Colonic mucosa (tissue), 4 donors: ENCODE measurements at places on chromosomes 16 and 17.

DNA sequence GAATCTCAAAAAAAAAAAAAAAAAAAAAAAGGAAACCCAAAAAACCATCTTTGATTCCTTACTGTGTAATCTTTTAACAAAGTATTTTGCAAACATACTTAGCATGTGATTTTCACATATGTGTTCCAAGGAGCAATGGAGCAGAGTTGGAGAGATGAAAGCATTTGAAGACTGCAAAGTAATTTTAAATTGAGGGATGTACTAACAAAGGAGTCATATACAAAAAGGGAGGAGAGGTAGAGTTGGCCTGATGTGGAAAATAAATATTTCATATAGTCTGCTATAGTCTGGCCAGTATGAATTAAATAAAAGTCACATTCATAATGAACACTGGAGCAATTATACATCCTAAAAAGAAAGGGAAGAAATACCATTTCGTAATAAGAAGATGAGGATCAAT lies 265.8 kb upstream of the TBX2 start:
- H3K27me3 ChIP-seq = no peaks in the 10 kb centered on the region
- H3K4me1 ChIP-seq = no peaks in the 10 kb centered on the region
- H3K27ac ChIP-seq = no peak overlapping the region

DNA sequence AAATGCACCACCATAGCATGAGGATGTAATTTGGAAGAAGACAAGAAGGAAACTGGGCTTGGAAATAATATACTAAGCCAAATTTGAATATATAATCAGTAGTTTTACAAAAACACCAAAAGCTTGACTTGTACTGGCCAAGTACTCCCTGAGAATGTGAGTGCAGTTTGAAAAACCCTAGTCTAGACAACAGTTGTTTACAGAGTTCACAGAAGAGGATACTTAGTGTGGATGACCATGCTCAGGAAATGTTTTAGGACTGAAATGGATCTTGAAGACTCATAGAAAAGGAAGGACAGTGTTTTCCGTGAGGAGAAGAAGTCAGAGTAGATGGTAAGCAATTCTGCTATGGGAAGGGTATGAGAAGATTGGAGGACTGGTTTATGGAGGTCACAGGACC lies 1.9 kb upstream of the CDYL2 start:
- no peaks in the 10 kb centered on the region for H3K27me3 ChIP-seq
- H3K4me1 ChIP-seq = no peaks in the 10 kb centered on the region
- H3K27ac ChIP-seq = no peak overlapping the region
- H3K4me3 ChIP-seq = no peak overlapping the region
- H3K36me3 ChIP-seq = no peaks in the 10 kb centered on the region

DNA sequence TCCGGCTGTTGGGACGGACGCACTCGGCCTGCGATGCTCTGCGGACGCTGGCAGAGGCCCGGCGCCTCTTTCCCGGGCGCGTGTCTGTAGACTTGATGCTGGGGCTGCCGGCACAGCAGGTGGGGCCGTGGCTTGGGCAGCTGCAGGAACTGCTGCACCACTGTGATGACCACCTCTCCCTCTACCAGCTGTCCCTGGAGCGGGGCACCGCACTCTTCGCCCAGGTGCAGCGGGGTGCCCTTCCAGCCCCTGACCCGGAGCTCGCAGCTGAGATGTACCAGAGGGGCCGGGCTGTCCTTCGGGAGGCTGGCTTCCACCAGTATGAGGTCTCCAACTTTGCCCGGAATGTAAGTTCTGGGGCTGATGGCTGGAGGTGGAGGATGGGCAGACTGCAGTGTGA lies 3.5 kb downstream of the RSAD1 start:
- no peak for DNase-seq
- H3K27me3 ChIP-seq = no peaks in the 10 kb centered on the region
- no peak overlapping the region for H3K4me3 ChIP-seq
- H3K27ac ChIP-seq = no peak overlapping the region

DNA sequence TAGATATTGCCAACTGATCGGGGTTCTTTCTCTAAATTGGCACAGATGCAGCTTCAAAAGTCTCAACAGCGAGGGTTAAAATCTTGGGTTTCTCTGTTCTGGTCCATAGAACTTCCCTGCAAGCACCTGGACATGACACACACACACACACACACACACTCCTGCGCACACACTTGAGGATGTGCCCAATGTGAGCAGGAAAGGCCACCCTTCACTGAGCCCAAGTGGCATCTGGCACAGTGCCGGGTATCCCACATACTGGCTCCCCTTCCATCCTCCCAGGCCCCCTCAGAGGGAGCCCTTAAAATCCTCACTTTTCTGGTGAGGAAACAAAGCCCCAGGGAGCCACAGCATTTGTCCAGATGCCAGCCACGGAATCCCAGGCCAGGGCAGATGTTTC lies 55.5 kb downstream of the ZNF423 start:
- no peaks in the 10 kb centered on the region for H3K36me3 ChIP-seq
- H3K27ac ChIP-seq = no peak overlapping the region
- no peaks in the 10 kb centered on the region for H3K4me1 ChIP-seq

DNA sequence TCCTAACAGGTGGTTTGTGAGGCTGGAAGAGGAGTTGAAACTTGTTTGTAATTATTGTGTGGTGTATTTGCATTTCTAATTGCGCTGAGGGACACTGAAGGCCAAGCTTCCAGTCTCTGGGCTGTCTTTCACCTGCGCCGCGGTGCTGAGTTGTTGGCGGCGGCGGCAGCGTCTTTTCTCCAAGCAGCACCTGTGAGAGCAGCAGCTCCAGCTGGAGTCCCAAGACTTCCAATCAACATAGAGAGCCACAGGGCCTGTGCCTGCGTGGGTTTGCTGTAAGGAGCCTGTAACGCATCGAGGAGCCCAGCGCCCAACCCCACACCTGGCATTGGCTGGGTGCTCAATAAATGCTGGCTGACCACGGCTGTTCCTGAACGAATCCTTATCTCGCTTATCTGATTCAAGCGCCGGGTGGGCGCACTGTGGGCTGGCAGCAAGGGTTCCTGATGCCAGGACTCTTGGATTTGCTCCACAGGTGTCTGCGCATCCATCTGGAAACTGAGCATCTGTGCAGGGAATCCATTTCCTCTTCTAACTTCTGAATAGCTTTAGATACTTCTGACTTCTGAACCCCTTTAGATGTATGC lies 138.1 kb downstream of the ASIC2 start:
- H3K36me3 ChIP-seq = no peaks in the 10 kb centered on the region
- no peak overlapping the region for H3K27ac ChIP-seq
- no peaks in the 10 kb centered on the region for H3K4me1 ChIP-seq
- no peaks in the 10 kb centered on the region for H3K27me3 ChIP-seq

DNA sequence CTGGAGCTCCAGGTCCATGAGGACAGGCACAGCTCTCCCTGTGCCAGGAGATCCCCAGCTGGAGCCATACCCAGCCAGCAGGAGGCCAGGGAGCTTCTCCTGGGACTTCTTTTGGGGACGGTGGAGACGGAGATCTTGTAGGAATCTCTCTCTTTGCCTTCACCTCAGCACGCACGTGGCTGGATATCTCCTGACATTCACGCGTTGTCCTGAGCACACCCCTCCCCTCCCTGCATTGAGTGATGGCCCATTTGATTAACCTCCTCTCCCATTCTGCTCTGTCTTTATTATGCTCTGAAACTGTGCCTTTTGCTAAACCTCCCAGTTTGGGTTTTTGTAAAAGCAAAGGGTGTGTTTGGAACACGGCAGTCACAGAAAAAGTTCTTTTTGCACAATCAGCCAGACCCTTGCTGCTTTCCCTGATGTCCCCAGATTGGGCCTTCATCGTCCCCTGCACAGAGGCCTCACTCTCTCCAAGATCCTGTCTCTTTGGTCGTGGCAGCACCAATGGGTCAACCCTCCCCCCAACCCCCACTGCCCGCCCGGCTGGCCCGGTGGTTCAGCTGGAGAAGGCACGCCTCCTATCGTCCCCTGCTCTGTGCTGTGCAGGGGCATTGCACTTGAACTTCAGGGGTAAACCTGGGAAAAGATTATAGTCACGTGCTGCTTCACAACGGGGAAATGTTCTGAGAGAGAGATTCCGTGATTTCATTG lies 32.5 kb upstream of the LGALS9 start:
- H3K27ac ChIP-seq = no peak overlapping the region
- no peaks in the 10 kb centered on the region for H3K4me1 ChIP-seq
- DNase-seq = no peak
- H3K27me3 ChIP-seq = no peaks in the 10 kb centered on the region

DNA sequence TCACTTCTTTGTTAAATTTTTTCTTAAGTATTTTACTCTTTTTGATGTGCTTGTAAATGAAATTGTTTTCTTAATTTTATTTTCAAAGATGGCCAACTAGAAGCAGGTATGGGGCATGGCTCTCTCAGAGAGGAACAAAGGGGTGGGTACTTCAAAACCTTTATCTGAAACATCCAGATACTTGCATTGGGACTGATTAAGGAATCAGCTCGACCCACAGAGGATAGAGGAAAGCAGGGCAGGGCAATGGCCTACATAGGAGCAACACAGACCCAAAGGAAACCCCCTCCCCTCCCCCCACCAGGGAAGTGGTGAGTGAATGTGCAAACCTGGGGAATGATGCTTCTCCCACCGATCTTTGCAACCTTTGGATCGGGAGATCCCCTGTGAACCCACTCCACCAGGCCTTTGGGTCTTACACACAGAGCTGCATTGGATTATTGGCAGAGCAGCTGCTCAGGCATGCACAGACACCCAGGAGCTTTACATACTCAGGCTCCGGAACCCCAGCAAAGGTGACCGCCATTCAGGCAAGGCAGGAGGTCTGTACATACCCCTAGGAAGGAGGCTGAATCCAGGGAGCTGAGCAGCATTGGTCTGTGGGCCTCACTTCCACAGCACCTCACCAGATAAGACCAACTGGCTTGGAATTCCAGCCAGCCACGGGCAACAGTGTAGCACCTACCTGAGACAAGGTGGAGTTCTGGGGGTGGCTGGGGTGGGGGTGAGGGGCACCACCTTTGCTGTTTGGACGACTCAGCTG lies 3.0 kb upstream of the CCR7 start:
- no peak for DNase-seq
- no peak overlapping the region for H3K27ac ChIP-seq
- H3K36me3 ChIP-seq = no peaks in the 10 kb centered on the region
- H3K27me3 ChIP-seq = no peaks in the 10 kb centered on the region

- H3K4me3 ChIP-seq = no peak overlapping the region
- H3K27ac ChIP-seq = no peak overlapping the region
- H3K27me3 ChIP-seq = no peaks in the 10 kb centered on the region
- no peak for DNase-seq
- H3K36me3 ChIP-seq = peaks cover 6% of the 10 kb centered on the region
- H3K4me1 ChIP-seq = no peaks in the 10 kb centered on the region
These were observed 47.0 kb upstream of the SREBF1 start for GRCh38 chr17:17883801-17884200.

DNA sequence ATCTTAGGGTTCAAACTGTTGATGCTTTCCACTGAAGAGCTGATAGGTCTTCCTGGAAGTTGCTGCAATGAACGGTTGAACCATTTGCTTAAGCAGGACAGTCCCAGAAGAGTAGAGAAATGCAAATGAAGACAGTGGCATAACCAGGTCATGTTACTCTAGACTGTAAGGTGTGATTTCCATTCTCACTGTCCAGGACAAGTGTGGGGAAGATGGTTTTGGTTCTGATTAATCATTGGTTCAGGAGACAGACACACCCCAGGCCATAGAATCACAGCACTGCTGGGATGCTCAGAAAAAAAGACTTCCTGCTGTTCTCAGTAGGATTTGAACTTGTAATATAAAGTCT lies 34.8 kb upstream of the XYLT2 start:
- no peaks in the 10 kb centered on the region for H3K4me1 ChIP-seq
- no peak overlapping the region for H3K27ac ChIP-seq

- H3K4me1 ChIP-seq = no peaks in the 10 kb centered on the region
- no peak overlapping the region for H3K27ac ChIP-seq
- no peaks in the 10 kb centered on the region for H3K27me3 ChIP-seq
- no peak for DNase-seq
- no peaks in the 10 kb centered on the region for H3K36me3 ChIP-seq
These were observed 156.4 kb upstream of the CCL2 start for GRCh38 chr17:34098699-34099098.

GRCh38 chr16:29893553-29893952 lies 5.8 kb downstream of the SEZ6L2 start:
- no peaks in the 10 kb centered on the region for H3K36me3 ChIP-seq
- no peak overlapping the region for H3K4me3 ChIP-seq
- no peaks in the 10 kb centered on the region for H3K4me1 ChIP-seq
- no peak for DNase-seq

DNA sequence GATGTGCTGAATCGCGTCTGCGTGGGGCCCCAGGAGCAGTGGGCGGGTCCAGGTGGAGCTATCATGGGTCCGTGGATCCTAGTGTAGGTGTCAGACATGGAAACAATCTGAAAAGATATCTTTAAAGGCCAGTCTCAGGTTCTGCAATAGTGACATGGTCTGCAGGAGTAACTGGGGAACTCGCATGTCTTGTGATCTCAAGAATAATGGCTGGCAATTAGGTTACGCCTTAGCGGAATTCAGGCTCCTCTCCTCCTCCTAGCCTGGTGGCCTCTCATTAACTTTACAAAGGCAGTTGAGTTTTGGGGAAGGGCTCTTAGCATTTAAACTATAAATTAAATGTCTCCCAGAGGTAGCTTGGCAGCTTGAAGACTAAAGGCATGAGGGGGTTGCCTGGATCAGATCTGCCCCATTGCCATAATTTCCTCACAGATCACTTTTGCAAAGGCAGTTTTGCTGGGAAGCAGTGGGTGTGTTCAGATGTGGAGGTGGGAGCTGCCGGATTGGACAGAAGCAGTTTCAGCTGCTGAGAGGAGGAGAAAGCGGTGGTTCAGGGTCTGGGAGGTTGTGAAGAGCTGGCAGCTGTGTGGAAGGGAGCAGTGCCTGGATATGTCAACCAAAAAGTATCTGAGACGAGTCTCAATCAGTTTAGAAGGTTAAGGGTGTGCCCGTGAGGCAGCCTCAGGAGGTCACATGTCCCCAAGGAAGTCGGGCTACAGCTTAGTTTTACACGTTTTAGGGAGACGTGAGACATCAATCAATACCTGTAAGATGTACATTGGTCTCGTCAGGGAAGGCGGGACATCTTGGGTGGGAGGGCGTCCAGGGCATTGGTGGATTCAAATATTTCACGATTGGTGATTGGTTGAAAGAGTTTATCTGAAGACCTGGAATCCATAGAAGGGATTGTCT lies 2.7 kb downstream of the TBCD start:
- H3K4me3 ChIP-seq = peak overlapping the region; percentile 6
- no peaks in the 10 kb centered on the region for H3K36me3 ChIP-seq
- H3K4me1 ChIP-seq = peaks cover 4% of the 10 kb centered on the region
- H3K27ac ChIP-seq = peak overlapping the region; percentile 47

DNA sequence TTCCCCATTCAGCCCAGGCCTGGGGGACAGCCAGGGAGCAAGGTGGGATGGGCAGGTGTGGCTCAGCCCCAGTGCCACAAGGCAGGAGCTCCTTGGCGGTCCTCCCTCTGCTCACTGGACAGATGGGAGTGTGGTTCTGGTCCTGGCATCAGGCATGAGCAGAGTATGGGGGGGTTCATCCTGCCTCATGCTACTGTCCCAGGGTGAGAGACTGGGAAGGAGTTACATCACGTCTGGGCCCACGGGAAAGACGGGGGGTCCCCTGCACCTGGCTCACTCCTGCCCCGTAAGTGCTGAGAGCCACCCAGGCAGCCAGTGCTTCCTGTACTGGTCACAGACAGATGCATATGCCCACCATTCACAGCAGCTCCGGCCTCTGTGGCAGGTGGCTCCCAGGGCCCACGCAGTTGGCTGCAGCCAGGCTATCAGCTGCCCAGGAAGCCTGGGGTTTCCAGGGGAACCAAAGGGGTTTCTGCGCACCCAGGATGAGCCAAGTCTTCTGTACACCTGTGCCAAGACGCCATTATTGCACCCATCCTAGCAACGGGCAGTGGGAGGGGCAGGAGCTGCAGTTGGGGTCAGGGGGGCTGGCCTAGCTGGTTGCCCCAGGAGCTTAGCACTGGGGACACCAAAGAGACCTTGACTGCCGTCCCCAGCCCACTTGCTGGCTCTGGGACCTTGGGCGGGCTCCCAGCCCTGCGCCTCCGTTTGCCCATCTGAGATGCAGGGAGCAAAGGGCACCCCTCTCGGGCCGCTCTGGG lies 1.9 kb downstream of the BAIAP3 start:
- peaks cover 49% of the 10 kb centered on the region for H3K27me3 ChIP-seq
- no peak overlapping the region for H3K27ac ChIP-seq
- peaks cover 19% of the 10 kb centered on the region for H3K4me1 ChIP-seq
- DNase-seq = no peak
